ENCODE measurements at places on chromosomes 2 and 18.

- DNase-seq, result no peak
These were observed 123.0 kb downstream of the CYP26B1 start for GRCh38 chr2:72024451-72025175.

DNA sequence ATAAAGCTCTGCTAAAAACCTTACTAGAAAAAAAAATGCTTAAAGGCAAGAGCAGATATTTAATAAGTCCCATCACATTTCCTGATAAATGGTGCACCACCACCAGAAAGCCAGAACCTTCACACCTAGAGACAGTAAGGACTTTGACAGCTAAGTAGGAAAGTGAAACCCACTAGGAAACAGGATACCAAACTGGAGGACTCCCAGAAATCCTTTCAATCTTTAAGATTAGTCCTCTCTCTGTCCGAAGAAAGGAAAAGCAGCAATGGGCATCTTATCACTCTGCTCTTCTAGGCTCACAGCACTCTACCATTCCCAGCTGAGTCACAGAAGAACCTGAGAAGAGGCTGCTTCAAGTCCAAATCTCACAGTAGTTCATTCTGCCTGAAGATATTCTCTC lies 3.7 kb downstream of the DYM start:
- DNase-seq, result no peak

- no peak for DNase-seq
These were observed 254.6 kb upstream of the RND3 start for GRCh38 chr2:150742094-150742493.

GRCh38 chr2:74779265-74779558 lies 54.7 kb upstream of the HK2 start:
- no peak for DNase-seq

- no peak for DNase-seq
These were observed 293.8 kb downstream of the CYP26B1 start for GRCh38 chr2:71853858-71854257.

GRCh38 chr2:186036862-186037449 lies 298.4 kb downstream of the FSIP2 start:
- DNase-seq, result no peak

GRCh38 chr2:74845217-74845751 lies 11.4 kb downstream of the HK2 start:
- DNase-seq, result no peak

- no peak for DNase-seq
These were observed 28.0 kb downstream of the SH2D6 start for GRCh38 chr2:85446296-85447221.
